Psoas muscle (tissue), 8 donors: ENCODE measurements at places on chromosomes 16 and 17. TPM values are rescaled to one million over a fixed set of nuclear protein-coding genes. Genes with fewer than 3 reads are reported as not detected.

Gene KREMEN2
- not detected for total RNA-seq

Gene C17orf100
- total RNA-seq = 0.63 TPM

Gene PRSS21
- not detected for total RNA-seq

Gene CRHR1
- not detected for total RNA-seq

Gene CAVIN1
- 109 TPM for total RNA-seq

Gene TVP23A
- not detected for total RNA-seq
